CD4-positive, alpha-beta T cell treated with Interleukin-12 subunit alpha and Interleukin-12 subunit beta, for 1 hour (primary cell): ENCODE measurements at places on chromosomes 11 and 22.

DNA sequence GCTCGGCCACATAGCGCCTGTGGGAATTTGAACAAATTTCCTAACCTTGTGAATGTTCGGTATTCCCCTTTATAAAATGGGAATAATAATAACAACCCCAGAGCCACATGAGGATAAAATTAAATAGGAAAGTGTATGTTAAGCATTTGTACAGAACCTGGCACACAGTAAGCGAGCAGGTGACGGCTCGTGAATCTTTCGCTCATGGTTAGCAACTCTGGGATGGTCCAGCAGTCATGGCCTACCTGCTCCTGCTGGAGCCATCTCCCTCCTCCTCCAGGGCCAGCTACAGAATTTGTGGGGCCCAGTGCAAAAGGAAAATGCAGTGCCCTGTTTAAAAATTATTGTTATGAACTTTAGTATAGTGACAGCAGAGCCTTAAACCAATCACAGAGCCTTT is 88.5 kb upstream of the CSNK2A3 start:
- no peak for DNase-seq

DNA sequence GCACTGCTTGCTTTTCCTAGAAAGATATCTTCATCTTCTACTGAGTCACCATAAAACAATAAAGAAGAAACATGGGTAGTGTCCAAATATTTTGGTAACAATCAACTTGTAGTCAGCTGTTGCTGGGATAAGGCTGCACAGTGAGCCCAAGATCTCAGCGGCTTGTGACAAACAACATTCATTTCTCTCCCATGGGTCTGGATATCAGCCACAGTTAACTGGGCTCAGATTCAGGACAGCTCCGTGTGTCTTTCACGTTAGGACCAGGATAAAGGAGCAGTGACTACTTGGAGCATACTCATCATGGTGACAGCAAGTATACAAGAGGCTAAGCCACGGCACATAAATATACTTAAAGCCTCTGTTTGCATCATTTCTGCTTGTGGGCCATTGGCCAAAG is 27.9 kb upstream of the GRK3 start:
- no peak for DNase-seq

DNA sequence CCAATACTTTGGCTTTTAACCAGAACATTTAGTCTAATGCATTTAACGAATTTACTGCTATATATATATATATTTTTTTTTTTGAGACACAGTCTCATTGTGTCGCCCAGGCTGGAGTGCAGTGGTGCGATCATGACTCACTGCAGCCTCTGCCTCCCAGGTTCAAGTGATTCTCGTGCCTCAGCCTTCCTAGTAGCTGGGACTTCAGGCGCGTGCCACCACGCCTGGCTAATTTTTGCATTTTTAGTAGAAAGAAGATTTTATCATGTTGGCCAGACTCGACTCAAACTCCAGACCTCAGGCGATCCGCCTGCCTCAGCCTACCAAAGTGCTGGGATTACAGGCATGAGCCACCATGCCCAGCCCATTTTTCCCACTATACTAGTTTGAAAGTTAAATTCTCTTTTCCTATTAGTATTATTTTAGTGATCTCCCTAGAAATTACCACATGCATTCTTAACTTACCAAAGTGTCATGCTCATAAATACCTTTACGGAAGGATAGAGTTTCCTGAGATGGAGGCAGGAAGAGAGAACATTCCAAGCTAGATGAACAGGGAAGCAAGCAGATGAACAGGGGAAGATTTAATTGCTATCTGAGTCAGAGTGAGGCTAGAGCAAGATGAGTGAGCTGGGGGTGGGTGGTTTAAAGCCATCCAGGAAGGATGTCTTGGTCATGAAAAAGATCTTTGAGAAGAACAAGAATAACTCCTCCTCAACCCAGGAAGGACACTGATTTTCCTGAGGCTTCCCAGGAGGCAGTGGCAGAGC is 4.4 kb upstream of the PGAP2 start:
- no peak for DNase-seq

DNA sequence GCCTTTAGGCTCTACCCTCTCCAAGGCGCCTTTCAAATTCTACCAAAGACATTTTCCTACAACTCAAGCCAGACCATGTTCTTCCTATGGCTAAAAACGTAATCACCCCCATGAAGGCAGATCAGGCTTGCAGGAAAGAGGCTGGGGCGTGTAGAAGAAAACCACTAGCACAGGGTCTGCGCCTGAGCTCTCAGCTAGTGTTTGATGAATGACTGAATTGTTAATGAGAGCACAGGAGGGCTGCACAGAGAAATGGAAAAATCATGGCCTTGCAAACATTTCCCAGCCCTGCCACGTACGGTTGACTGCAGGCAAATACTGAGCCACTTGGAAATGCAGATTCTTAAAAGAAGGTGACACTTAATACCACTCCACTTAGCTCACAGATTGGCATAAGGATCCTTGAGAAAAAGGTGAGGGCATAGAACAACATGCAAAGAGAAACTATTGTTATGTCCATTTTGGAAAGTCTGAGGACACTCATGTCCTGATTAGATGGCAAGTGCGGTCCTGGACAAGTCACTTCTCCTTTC is 148.6 kb downstream of the NXPE2 start:
- no peak for DNase-seq

DNA sequence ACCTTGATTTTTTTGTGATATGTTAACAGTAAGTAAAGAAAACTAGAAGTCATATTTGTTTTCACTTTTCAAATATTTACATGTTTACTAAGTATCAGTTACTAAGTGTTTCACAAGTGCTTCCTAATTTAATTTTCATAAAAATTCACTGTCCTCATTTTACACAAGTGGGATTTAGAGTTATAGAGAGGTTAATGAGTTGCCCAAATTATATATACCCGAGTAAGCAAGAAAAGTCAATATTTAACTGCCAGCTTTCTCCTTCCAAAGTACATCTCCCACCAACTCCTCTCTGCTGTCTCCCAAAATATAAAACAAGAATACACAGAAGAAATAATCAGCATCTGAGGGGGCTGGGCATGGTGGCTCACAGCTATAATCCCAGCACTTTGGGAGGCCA is 896.7 kb upstream of the ANO3 start:
- no peak for DNase-seq

DNA sequence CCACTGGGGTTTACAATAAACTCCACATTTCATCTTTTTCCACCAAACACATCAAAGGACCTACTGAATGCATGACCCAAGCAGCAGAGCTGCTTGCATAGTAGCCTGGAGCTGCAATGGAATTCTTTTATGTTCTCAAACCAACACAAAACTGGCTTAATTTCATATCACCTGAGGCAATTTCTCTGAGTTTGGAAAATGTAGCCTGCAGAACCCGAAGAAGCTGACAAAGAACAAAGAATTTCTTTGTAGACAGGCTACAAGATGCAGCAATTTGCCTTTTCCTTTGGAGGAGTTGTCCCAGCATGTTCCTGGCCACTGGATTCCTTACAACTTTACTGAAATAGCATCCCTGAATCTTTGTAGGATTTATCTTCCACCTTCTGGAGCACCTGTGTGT is 5.5 kb upstream of the TECTA start:
- DNase-seq, result no peak

- peak; percentile 63 for DNase-seq
Observed at GRCh38 chr11:2933375-2934020, 4.3 kb upstream of the PHLDA2 start.

- no peak for DNase-seq
Observed at GRCh38 chr22:29336751-29337490, 21.4 kb upstream of the RASL10A start.

DNA sequence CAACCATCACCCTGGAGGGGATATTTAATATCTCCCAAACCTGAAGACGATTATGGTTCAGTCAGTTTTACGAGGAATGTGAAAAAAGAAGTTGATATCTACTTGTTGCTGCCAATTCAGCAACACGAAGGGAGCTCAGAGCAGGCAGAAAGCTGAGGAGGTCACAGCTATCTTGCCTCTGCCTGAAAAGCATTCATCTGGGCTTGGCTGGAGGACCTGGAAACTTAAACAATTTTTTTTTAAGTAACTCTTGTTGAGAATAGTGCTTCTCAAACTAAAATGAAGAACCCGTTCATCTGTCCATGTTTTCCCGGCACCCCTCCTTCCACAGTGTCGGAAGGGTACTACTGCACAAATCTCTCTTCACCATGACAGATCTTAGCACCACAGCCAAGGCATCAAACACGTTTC is 98.9 kb downstream of the MICAL3 start:
- DNase-seq, result no peak

- peak; percentile 77 for DNase-seq
Observed at GRCh38 chr11:68297812-68298658, 14.4 kb upstream of the LRP5 start.

GRCh38 chr11:3866206-3866605 is 10.7 kb downstream of the STIM1 start:
- DNase-seq, result no peak

- DNase-seq, result no peak
Observed at GRCh38 chr11:95417832-95418231, 186.8 kb upstream of the SESN3 start.

- DNase-seq, result no peak
Observed at GRCh38 chr11:16598906-16599305, 139.5 kb upstream of the C11orf58 start.

DNA sequence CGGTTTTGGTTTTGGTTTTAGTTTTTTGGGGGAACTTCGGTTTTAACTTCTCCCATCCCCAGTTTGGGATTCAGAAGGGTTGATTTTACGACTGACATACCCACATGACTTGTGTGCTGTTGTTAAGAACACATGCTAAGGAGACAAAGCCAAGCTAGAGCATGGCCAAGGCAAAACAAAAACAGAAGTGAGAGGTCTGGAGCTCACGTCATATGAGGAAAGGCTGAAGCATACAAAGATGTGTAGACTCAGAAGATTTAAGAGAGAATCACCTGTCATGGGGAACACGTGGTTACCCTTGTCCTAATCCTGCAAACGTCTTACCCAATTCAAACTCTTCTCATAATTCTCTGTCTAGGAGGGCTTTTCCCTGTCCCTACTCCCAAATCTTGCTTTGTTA is 465.0 kb downstream of the FAM181B start:
- DNase-seq, result no peak

DNA sequence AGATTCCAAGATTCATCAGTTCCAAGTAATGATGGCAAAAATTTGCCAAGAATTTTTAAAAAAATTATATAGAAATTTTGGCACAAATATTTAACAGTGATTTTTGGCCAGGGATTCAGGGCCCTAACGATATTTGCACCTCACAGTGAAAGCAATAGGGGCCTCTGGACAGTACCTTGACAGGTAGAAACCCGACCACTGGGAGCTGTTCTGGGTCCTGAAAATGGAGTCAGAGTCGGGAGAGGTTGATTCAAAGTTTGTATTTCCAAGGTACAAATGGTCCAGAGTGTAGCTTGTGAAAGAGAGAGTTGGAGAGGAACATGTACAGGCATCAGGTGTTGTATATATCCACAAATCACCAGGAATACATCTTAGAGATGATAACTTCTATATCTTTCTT is 41.6 kb downstream of the MRGPRX2 start:
- no peak for DNase-seq

- no peak for DNase-seq
Observed at GRCh38 chr11:46250745-46251052, 26.8 kb upstream of the CREB3L1 start.

DNA sequence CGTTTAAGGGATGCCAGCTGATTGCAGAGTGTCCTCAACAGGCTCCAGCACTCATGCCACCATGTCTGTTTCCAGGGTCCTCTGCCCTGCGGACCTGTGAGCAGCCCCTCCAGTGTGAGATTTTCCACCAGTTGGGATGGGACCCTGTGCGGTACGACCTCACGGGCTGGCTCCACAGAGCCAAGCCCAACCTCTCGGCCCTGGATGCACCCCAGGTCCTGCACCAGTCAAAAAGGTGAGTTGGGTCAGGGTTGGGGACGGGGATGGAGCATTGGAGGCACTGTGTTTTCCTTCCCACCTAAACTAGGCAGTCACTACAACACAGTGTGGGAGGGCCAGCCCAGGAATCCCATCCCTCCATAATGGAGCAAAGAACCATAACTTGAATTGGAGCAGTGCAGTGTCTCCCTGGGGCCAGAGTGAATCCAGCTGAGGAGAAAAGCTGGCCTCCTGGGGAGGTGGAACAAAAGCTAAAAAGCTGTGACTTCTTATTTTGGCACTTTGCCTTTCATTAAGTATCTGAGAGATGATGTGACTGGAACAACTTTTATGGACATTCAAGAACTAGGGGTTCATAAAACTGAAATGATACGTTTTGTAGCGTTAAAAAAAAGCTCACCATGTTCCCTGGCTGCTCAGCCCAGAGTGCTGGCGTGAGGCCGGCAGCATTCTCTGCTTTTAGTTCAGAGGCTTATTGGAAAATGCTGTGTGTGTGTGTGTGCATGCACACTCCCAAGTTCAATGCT is 101.8 kb downstream of the MYO18B start:
- DNase-seq, result no peak

DNA sequence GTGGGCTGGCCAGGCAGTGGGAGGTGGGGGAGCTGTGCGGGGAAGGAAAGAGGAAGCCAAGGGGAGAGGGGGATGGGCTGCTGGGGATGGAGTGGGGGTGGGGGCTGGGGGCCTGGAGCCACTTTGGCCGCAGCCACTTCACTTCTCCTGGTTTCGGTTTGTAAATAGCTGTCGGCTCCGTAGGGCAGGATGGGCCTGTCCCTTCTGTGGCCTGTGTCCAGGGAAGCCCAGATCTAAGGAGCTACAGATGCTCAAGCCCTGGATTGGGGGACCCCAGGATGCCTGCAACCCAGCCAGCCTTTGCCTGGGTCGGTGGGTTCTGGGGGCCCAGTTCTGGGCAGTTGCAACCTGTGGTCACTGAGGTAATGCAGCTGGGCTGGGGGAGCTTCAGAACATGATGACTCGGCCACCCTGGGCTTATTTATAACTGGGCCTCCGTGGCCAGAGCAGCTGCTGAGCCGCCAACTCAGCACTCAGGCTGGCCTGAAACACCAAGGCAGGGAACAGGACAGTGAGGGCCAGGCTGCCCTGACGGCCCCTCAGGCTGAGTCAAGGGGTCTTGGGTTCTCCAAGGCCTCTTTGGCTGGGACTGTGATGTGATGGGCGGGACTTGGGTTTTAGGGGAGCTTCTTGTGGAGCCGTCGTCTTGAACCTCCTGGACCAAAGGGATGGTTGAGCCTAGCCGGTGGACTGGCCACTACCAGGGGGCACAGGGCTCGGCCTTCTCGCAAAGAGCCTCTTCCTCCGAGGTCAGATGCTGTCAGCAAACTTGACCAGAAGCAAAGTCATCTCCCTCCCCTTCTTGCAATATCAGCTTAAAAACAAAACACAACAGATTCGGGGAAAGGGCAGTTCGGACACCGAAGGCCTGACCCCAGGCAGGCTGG is 15.0 kb upstream of the SLC39A13 start:
- no peak for DNase-seq

DNA sequence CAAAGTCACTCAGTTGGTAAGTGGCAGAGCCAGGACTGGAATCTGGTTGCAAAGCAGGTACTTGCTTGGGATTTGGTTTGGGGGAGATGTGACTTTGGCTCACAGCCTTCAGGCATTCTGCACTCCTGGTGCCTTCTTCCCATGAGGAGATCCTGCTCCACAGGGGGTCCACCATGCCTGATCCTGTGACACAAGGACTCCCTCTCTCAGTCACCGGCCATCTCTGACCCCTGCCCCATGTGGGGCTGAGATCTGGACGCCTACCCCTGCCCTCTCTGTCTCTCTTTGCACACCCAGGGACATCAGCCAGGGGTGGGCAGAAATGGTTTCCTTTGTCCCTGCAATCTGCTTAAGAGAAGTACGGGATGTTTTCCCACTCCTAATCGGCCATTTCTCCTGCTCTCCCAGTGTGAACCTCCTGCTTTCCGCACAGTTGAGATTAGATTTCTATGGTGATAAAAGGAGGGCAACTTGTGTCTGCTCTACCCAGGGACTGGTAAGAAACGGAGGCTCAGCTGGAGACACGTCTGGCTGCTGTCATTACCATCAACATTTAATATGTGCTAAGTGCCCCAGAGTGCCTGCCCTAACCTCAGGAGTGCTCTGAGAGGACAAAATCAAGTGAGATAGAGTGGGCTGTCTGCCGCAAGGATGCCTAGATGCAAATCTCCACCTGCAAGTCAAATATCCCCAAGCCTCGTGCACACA is 11.1 kb upstream of the FXYD6 start:
- DNase-seq, result no peak
